ENCODE measurements at places on chromosomes 12 and 14. TPM values are rescaled to one million over a fixed set of nuclear protein-coding genes. Genes with fewer than 3 reads are reported as not detected.
A peak's percentile ranks its signal among the peaks of the same experiment; 100 is the strongest.

- H3K4me1 ChIP-seq: no peaks in the 10 kb centered on the region
- H3K27ac ChIP-seq: no peak overlapping the region
- no peak overlapping the region for H3K4me3 ChIP-seq
- no peaks in the 10 kb centered on the region for H3K36me3 ChIP-seq
- DNase-seq: no peak
Observed at GRCh38 chr14:61315313-61315712, 6.1 kb upstream of the PRKCH start.

DNA sequence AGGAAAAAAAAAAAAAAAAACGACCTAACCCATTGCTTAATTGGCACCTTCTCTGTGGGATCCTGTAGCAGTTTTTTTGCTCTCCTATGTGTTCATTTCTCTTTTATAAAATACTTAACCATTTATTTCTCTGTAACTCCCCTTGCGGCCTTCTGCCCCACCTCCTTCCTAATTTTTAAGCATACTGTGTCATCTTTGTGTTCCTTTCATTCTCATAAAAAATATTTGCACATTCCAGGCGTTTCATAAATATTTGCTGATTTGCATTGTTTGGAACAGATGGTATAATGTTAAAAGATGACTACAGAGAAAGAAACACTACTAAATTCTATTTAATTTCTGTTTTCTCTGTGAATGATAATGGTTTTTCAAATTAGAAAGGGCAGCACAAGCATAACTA is 77.9 kb downstream of the NPAS3 start:
- no peak overlapping the region for H3K27ac ChIP-seq
- H3K4me1 ChIP-seq: no peaks in the 10 kb centered on the region

DNA sequence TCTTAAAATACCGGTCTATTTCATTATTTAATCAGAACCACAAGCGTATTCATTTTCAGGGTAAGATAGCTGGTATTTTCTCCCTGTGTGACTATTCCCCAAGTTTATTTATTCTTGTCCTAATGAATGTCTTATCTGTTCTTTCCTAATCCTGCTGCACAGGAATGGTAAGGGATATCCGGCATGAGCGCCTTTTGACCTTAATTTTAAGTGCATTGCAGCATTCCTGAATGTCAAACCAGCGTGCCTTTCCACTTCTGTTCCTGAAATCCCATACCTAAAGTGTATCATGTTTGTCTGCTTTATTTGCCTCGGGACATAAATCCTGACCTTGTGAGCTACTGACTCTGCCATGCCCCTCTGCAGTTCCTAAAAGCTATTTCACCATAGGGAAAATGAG is 1713.2 kb upstream of the FLRT2 start:
- no peak overlapping the region for H3K4me3 ChIP-seq
- DNase-seq: no peak
- no peak overlapping the region for H3K27ac ChIP-seq
- no peaks in the 10 kb centered on the region for H3K4me1 ChIP-seq

- no peak overlapping the region for H3K27ac ChIP-seq
- H3K4me1 ChIP-seq: peaks cover 64% of the 10 kb centered on the region
- no peaks in the 10 kb centered on the region for H3K36me3 ChIP-seq
- DNase-seq: no peak
Observed at GRCh38 chr12:807041-807735, 54.8 kb downstream of the WNK1 start.

DNA sequence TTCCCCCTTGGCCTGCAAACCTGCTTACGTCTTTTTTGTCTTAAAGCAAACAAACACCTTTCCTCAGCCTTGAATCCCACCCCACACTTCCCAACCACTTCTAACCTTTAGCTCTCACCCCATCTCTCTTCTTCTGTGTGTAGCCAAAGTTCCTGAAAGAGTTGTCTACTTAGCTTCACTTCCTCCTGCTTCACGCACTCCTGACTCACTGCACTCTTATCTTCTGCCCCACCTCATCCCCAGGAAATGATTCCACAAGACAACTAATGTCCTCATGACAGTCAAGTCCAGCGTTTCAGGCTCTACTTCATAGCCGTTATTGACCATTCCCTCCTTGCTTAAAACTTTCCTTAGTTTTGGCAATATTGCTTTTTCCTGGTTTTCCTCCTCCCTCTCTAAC is 22.4 kb downstream of the EIF2B2 start:
- H3K27ac ChIP-seq: no peak overlapping the region
- H3K36me3 ChIP-seq: peaks cover 8% of the 10 kb centered on the region
- no peak for DNase-seq
- no peak overlapping the region for H3K4me3 ChIP-seq
- no peaks in the 10 kb centered on the region for H3K4me1 ChIP-seq

Gene FAM181A
- total RNA-seq: not detected

DNA sequence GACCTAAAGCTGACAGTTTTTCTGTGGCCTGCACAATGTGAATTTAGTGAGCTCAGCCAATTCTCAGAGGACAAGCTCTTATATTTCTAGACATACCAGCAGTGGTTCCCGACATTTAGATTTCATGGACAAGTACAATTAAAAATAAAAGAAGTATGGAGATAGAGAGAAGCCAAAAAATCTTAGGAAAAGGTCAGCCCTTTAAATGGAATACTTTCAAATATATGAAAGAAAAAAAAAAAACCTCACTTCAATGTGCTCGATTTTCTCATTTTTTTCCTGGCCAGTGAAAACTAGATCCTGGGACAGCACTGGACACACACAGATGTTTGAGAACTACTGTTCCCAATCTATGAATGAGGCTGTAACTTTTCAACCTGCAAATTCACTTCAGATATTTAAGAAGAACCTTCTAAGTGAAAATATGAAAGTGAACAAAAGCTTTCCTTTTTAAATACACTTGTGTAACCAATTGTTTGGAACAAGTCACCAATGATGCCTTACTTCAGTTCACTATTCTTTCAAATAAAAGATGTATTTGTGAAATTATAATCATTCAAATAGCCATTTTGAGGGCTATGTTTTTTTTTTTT is 109.4 kb downstream of the SLC38A1 start:
- no peak overlapping the region for H3K27ac ChIP-seq
- DNase-seq: no peak
- H3K36me3 ChIP-seq: no peaks in the 10 kb centered on the region
- H3K27me3 ChIP-seq: no peaks in the 10 kb centered on the region

- H3K4me1 ChIP-seq: no peaks in the 10 kb centered on the region
- DNase-seq: no peak
- no peaks in the 10 kb centered on the region for H3K36me3 ChIP-seq
- no peak overlapping the region for H3K27ac ChIP-seq
- H3K27me3 ChIP-seq: no peaks in the 10 kb centered on the region
- no peak overlapping the region for H3K4me3 ChIP-seq
Observed at GRCh38 chr12:94781835-94782234, 131.5 kb upstream of the TMCC3 start.

DNA sequence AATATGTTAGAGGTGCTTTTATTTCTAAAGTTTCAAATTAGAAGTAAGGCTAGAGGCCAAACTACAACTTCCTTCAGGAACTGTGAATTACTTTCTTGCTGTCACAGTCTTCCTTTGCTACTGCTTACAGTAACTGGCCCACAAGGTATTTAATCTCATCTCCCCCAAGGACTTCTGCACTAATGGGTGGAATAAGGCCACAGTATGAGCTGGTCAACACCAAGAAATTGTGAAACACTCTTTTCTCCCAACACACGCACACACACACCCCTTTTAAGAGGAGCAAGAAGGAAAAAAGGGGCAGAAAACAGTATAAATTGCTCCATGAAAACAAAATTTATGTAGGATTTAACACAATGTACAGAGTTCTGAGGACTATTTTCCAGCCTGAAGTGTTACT is 45.6 kb downstream of the SCAF11 start:
- H3K27me3 ChIP-seq: no peaks in the 10 kb centered on the region
- H3K4me3 ChIP-seq: no peak overlapping the region
- peaks cover 21% of the 10 kb centered on the region for H3K36me3 ChIP-seq
- DNase-seq: no peak

Gene PRB2
- total RNA-seq: not detected

DNA sequence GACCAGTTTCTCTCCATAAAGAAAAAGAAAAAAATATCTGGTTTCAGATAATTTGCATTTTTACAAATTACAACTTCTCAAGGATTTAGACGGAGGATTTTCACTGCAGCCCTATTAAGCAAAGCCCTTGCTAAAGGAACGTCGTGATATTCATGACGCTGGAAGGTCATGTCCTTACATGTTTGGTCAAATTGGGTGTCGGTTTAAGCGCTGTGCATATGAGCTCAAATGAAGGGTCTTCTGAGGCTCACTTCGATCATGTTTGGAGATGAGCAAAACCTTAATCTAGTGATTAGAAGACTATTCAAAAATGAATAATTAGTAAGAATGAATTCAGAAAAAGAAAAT is 67.3 kb upstream of the USP15 start:
- H3K27ac ChIP-seq: no peak overlapping the region
- no peak for DNase-seq
- H3K27me3 ChIP-seq: peaks cover 12% of the 10 kb centered on the region
- H3K4me1 ChIP-seq: peaks cover 24% of the 10 kb centered on the region
- H3K36me3 ChIP-seq: no peaks in the 10 kb centered on the region

DNA sequence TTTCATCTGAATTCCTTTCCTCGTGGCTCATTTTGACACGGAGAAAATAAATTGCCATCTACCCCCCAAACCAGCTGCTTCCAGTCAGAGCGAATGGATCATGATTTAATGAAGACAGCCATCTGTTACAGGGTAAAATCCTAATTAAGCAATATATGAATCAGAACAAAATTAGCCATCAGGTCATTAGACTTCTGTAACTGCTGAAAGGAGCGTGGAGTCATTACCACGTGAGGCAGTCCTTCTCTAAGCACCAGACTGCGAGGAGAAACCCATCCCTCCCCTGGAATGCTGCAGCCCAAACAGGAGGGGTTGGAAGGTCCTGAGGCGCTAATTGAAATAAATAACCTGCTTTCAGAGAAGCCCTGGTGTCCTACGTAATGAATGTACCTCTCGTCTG is 51.1 kb upstream of the TCL1A start:
- no peaks in the 10 kb centered on the region for H3K4me1 ChIP-seq
- DNase-seq: no peak
- H3K27ac ChIP-seq: no peak overlapping the region
- H3K27me3 ChIP-seq: no peaks in the 10 kb centered on the region
- H3K4me3 ChIP-seq: no peak overlapping the region
- no peaks in the 10 kb centered on the region for H3K36me3 ChIP-seq

DNA sequence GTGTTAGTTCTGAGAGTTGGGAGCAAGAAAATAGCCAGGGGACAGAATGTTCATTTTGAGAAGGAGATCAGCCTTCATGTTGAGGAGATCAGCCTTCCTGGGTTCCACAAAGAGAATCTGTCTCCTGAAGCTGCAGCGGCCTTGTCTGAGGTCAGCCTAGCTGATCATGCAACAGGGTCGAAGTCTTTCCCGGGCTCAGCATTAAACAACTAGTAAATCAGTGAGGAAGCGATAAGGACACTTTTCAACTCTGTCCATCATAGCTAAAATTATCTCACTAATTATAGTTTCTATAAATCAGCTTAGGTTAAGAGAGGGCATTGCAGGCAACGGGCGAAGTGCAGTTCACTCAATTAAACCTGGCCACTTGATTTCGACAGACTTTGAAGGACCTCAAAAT is 7.5 kb downstream of the GSC start:
- H3K4me3 ChIP-seq: no peak overlapping the region
- H3K36me3 ChIP-seq: no peaks in the 10 kb centered on the region
- H3K27ac ChIP-seq: no peak overlapping the region
- H3K27me3 ChIP-seq: peaks cover 13% of the 10 kb centered on the region
- no peaks in the 10 kb centered on the region for H3K4me1 ChIP-seq

GRCh38 chr12:12460935-12461922 is 101.4 kb downstream of the DUSP16 start:
- no peaks in the 10 kb centered on the region for H3K27me3 ChIP-seq
- H3K4me3 ChIP-seq: no peak overlapping the region
- peaks cover 23% of the 10 kb centered on the region for H3K4me1 ChIP-seq
- no peak overlapping the region for H3K27ac ChIP-seq
- DNase-seq: no peak

- no peak for DNase-seq
- peak overlapping the region; percentile 17 for H3K4me3 ChIP-seq
- no peaks in the 10 kb centered on the region for H3K27me3 ChIP-seq
- peak overlapping the region; percentile 15 for H3K27ac ChIP-seq
Observed at GRCh38 chr14:50822501-50823042, 8.4 kb downstream of the NIN start.

Gene PZP
- not detected for total RNA-seq

DNA sequence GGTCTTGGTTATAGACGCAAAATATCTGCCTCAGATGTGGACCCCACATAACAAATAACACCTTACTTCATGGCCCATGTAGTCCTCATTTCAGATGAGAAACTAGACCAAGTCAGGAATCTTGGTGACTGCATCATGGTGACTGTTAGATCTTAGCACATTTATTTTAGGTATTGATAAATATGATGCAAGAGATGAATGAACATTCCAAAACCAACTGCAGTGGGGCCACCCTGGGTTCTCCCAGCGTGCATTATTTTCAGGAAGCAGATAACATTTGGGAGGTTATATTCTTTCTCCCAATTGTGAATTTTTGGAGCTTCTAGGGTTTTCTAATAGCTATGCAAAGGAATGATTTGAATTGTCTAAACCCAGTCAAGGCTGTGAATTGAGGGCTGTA is 55.2 kb upstream of the PTGR2 start:
- H3K4me3 ChIP-seq: no peak overlapping the region
- no peak overlapping the region for H3K27ac ChIP-seq
- H3K4me1 ChIP-seq: no peaks in the 10 kb centered on the region
- H3K27me3 ChIP-seq: no peaks in the 10 kb centered on the region

DNA sequence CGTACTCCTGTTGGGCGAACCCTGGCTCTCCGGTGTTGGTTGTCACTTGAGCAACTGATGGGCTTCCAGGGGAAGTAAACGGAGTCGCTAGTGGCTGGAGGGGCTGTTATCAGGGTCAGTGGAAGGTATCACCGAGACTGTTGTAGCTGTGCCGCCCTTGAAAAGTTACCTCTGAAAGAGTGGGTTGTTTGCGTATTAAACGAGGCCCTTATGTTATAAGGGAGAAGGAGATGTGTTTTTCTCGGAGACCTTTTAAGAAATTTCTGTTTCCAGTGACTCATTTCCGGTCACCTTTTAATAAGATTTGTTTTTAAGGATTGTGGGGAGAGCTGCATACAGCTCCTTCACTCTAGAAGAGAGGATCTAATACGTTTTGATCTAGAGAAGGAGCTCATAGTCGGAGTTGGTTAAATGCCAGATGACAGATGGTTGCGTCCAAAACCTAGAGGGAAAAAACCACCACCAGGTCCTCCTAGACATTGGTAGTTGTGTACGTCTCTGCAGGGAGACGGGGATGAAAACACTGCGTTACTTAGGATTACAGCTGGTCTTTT is 750 bp upstream of the DBX2 start:
- no peak overlapping the region for H3K4me3 ChIP-seq
- no peaks in the 10 kb centered on the region for H3K36me3 ChIP-seq
- no peak overlapping the region for H3K27ac ChIP-seq
- no peaks in the 10 kb centered on the region for H3K4me1 ChIP-seq

DNA sequence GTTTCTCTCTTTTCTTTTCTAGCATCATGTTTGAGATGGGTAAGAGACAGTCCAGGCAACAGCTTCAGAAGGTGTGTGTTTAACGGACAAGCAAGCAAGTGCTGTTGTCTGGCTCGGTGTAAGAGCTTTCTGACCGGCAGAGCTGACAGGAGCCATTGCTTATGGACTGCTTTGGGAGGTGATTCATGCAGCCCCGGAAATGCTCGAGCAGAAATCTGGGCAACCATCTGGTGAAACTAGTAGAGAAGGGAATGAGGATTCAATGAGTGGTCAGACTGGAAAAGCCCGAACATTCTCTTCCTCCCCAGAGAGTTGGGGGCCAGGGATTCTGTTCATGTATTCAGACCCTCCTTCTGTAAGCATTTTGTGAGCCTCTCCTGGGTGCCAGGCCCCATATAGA is 24.4 kb downstream of the TUNAR start:
- no peaks in the 10 kb centered on the region for H3K36me3 ChIP-seq
- H3K4me1 ChIP-seq: no peaks in the 10 kb centered on the region
- no peaks in the 10 kb centered on the region for H3K27me3 ChIP-seq
- H3K4me3 ChIP-seq: no peak overlapping the region

- no peak for DNase-seq
- no peaks in the 10 kb centered on the region for H3K36me3 ChIP-seq
- no peak overlapping the region for H3K4me3 ChIP-seq
Observed at GRCh38 chr14:65303899-65304222, 108.7 kb upstream of the FUT8 start.

Gene CIT
- total RNA-seq: 19.3 TPM
